T-helper 1 cell treated with Interleukin-12 subunit alpha and Interleukin-12 subunit beta and Interleukin-4 antibody, amounts not matched to agents 30 ng/mL and 1 ng/mL, for 36 hours (primary cell): ENCODE measurements at places on chromosomes 11 and 22. TPM values are rescaled to one million over a fixed set of nuclear protein-coding genes. Genes with fewer than 3 reads are reported as not detected.

The SNX32 gene
- total RNA-seq, result 2.3 and 2.9 TPM in 2 replicates

The MMP27 gene
- not detected in 2 replicates for total RNA-seq

The SEPTIN5 gene
- 0.71 TPM in 1 of 2 replicates, not detected in the other for total RNA-seq

The PRR14L gene
- 68.4 and 71.8 TPM in 2 replicates for total RNA-seq

The APOA5 gene
- total RNA-seq, result not detected in 2 replicates

The NCAM1 gene
- total RNA-seq, result 1.2 and 1.8 TPM in 2 replicates

The KLHL35 gene
- 0.85 and 0.96 TPM in 2 replicates for total RNA-seq

The LIF gene
- total RNA-seq, result 208 and 211 TPM in 2 replicates

The PGA5 gene
- not detected in 2 replicates for total RNA-seq

The RCOR2 gene
- 0.17 TPM in 1 of 2 replicates, not detected in the other for total RNA-seq

The FAM181B gene
- total RNA-seq, result not detected in 2 replicates

The SERPING1 gene
- 0.22 and 0.93 TPM in 2 replicates for total RNA-seq

The THRSP gene
- total RNA-seq, result not detected in 2 replicates

The HOATZ gene
- not detected in 2 replicates for total RNA-seq

The CHST1 gene
- total RNA-seq, result 0.17 TPM in 1 of 2 replicates, not detected in the other
